ENCODE measurements at places on chromosomes 5 and 9.
A peak's percentile ranks its signal among the peaks of the same experiment; 100 is the strongest.

DNA sequence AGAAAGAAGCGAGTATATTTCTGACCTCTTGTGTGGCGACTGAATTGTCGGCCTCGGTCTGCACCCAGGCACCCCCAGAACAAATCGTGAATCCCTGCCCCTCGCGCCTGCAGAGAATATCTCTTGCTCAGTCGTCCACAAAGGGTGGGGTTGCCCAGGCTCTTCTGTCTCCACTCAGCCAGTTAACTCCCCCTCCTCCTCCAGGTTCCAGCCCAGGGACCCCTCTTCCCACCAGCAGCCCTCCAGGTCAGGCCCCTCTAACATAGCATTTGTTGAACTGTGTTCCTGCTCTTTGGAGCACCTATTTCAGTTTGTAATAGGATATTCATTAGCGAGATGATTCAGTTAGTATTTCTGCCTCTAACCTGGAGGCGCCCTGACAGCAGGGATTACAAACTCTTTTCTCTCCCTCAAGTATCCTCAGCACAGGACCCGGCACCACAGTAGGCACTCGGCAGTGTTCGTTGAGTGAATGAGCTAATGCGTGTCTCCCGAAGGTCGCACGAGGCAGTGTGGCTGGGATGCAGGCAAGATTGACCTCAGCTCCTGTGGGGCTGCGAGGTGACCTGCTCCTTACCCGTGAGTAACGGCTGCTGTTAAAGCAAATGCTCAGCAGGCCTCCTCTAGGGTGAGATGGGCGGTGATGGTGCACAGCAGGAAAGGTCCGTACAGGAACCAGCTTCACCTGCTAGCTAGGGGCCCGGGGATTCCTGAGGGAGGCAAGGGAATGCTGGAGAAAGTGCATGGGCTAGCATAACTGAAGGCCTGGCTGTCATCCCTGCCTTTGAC, 25.8 kb downstream of the ZBTB34 start:
- no peak for DNase-seq

GRCh38 chr5:74028976-74029375, 403.0 kb downstream of the ARHGEF28 start:
- DNase-seq, result no peak

DNA sequence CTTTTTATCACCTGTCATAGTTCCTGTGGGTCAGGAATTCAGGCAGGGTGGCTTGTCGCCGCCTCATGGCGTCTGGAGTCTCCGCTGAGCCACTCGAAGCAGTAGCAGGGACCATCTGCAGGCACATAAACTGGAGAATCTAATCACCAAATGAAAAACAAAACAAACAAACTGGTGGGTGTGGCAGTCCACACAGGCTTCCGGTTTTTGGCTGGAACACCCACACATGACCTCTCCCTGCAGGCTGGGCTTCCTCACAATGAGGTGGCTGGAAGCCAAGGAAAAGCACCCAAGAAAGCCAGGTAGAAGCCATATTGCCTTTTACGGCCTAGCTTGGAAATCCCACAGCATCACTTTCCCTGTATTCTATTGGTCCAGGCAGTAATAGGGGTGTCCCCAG, 197.0 kb downstream of the SYK start:
- DNase-seq, result no peak

DNA sequence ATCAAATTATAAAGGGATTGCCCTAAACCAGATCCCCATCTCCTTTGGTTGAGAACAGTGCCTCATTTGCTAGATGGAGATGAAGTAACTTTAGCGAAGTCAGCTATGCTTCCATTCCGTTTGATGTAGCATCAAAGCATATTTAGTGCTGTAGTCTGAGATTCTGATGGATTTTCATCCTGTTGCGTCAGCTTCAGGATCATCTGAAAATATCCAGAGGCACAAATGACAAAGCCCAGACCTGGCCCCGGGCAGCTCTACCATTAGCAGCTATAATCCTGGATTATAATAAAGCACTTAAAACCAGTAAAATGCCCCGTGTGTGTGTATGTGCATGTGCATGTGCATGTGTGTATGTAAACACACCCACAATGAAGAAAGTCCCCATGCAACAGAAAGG, 44.7 kb downstream of the ERAP1 start:
- DNase-seq, result no peak

GRCh38 chr5:94793113-94793815, 174.8 kb downstream of the SLF1 start:
- DNase-seq, result no peak

DNA sequence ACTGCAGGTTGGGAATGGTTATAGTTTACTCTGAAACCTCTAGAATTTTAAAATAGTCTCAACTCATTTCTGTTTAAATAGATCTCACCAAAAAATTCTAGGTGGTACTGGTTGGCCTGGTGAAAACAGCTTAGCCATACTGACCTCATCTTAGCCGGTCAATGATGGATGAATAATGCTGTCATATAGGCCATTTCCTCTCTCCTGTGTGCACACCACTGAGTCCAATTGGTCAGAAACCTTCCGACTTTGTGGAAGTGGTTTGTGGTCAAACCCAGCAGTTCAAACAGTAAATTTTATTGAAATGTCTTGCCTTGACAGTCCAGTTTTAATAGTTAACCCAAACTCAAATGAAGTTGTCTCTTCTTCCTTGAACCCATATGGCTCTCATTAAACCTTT, 98.6 kb downstream of the GIN1 start:
- DNase-seq, result no peak

DNA sequence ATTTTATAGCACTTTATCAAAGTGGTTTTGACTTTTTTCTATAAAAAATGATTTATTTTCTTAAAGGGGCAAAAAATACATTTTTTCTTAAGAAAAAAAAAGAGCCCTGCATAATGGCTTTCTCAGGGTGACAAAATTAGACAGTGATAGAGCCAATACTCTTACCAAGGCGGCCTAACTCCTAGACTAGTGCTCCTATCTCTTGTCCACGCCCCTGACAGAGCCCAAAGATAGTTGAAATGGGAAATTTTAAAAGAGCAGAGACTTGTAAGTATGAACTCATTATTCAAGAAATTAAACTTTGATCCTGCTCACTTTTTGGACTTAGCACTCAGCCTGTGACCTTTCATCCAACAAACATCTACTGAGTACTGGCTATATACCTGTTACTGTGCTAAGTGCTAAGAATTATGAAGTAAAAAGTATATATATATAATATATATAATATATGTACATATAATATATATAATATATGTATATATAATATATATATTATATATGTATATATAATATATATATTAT, 1.2 kb downstream of the INVS start:
- DNase-seq, result no peak

- no peak for DNase-seq
Measured at GRCh38 chr5:6590581-6590980, 42.3 kb downstream of the NSUN2 start.

GRCh38 chr5:16596581-16596940, 20.2 kb downstream of the RETREG1 start:
- DNase-seq, result no peak

DNA sequence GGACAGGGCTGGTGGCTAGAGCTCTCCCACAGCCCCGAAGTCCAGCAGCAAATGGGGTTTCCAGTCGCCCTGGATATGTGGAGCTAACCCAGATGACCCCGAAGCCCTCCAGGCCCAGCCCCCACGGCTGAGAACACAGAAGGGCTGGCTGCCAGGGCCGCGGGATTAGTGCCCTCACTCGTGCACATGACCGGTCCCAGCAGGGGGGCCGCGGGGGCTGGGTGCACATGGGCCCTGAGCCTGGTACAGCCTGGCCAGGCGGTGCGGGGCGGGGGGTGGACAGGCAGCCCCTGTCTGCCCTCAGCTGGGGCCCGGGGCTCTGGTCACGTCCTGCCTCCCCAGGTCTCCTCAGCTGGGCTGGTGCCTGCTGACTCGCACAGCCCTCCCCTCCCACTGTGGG, 5.9 kb downstream of the SSNA1 start:
- no peak for DNase-seq

DNA sequence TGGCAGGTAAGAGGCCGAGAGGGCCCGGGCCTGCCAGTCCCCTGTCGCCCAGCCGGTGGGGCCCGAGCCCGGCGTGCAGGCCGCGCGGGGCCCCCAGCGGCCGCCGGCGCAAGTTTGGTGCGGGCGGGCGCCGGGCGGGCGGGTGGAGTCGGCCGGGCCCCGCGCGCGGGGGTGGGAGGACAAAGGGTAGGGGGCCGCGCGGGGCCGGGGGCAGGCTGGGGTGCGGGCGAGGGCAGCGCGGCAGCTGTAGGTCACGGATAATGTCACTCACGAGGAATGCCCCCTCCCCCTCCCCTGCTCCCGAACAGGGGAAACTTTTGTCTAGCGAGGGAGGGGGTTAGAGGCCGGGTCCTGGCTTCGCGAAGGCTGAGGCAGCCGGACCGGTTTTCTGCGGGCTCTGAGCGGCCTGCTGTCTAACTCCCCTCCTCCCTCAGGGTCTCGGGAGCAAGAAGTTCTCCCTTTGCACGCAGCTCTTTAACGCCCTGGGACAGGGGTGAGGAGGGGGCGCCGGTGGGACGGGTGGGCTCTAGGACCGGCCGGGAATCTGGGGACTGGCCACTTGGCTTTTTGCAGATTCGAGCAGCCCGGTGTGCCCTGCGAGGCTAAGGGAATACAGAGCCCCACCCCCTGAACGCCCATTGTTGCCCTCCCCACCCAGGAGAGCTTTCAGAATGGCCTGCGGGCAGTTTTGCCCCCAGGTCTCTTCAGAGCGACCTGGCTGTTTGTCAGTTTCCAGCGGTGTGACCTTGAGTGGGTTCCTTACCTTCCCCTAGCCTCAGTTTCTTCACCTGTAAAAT, 21.3 kb upstream of the NDST1 start:
- DNase-seq, result peak; percentile 21

DNA sequence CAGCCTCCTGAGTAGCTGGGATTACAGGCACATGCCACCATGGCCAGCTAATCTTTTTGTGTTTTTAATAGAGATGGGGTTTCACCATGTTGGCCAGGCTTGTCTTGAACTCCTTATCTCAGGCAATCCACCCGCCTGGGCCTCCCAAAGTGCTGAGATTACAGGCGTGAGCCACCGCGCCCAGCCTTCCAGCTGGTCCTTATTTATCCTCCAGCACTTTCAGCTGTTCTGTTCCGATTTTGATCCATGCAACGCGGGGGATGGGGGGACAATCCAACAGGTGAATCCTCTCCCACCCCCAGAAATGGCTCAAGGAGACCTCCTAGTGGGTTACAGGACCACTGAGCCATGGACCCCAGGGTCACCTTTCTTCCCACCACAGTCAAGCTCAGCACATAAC, 14.7 kb upstream of the CDKN2AIPNL start:
- DNase-seq, result no peak

- no peak for DNase-seq
Measured at GRCh38 chr9:90037146-90037797, 432.5 kb downstream of the GADD45G start.

DNA sequence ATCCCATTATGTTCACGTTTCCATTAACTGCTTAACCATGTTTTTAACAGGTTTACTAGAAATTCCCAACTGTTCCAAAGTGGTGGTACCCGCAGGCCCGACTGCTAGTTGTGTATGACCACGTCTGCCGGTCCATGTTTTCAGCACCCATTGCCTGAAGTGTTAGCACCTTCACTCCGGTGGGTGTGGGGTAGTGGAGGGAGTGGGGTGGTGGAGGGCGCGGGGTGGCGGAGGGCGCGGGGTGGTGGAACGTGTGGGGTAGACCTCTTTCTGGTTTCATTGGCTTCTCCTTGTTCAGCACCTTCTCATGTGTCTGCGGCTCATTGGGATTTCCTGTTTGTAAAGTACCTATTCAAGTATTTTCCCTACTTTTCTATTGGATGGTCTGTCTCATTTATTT, 37.7 kb downstream of the TPPP start:
- DNase-seq, result no peak

DNA sequence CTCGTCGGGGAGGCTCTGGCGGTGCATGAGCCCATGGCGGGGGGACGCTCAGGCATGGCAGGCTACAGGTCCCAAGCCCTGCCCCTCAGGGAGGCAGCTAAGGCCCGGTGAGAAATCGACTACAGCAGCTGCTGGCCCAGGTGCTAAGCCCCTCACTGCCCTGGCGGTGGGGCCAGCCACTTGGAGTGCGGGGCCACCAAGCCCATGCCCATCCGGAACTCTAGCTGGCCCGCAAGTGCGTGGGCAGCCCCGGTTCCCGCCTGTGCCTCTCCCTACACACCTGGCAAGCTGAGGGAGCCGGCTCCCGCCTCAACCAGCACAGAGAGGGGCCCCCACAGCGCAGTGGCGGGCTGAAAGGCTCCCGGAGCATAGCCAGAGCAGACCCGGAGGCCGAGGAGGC, 1896.9 kb upstream of the CDH6 start:
- DNase-seq, result no peak

DNA sequence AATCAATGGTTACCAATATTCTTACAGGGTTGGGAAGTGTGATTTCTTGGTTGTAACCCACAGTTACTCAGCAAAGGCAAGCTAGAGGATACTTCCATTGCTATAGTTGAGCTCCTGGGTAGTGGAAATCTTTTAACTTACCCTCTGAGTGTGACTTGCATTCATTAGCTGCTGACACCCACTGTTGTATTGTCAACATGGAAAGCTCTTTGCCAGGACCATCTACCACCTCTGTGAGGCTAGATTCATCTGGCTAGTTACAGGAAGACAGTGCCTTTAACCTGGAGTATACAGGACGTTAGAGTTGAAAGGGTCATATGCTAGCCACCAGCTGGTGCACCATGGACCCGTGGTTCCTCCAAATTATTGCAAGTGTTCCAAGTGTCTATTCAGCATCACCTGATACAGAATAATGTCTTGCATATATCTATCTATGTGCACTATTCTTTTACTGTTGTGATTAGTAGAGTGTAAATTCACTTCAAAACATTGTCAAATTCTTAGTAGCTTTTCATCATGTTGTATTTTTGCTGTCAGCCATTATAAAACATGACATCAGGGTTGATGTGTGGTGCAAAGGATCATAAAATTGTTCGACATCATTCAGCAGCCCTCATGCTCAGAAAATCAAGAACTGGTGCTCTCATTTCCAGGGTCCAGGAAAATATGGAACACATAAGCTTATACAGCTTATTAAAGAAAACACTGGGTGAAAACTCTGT, 239.0 kb downstream of the PJA2 start:
- DNase-seq, result no peak

DNA sequence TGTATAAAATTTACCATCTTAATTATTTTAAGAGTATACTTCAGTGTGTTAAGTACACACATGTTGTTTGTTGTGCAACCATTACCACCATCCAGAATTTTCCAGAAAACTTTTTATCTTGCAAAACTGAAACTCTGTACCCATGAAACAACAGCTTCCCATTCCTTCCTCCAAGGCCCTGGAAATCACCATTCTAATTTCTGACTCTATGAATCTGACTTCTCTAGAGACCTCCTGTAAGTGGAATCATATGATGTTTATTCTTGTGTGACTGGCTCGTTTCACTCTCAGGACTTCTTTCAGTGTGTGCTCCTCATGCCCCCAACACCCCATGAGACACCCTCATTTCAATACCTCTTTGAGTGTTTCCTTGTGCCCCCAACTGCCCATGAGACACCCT, 60.4 kb upstream of the COL15A1 start:
- DNase-seq, result no peak

All from CD8-positive, alpha-beta T cell (primary cell).